NCI-H510A treated with DMSO at 0.1 percent for 48 hours (cell line): ENCODE measurements at places on chromosomes 1 and 21.
A peak's percentile ranks its signal among the peaks of the same experiment; 100 is the strongest.

- DNase-seq: peak; percentile 87
Observed at GRCh38 chr1:111990878-111991718, 1.6 kb upstream of the KCND3 start.

DNA sequence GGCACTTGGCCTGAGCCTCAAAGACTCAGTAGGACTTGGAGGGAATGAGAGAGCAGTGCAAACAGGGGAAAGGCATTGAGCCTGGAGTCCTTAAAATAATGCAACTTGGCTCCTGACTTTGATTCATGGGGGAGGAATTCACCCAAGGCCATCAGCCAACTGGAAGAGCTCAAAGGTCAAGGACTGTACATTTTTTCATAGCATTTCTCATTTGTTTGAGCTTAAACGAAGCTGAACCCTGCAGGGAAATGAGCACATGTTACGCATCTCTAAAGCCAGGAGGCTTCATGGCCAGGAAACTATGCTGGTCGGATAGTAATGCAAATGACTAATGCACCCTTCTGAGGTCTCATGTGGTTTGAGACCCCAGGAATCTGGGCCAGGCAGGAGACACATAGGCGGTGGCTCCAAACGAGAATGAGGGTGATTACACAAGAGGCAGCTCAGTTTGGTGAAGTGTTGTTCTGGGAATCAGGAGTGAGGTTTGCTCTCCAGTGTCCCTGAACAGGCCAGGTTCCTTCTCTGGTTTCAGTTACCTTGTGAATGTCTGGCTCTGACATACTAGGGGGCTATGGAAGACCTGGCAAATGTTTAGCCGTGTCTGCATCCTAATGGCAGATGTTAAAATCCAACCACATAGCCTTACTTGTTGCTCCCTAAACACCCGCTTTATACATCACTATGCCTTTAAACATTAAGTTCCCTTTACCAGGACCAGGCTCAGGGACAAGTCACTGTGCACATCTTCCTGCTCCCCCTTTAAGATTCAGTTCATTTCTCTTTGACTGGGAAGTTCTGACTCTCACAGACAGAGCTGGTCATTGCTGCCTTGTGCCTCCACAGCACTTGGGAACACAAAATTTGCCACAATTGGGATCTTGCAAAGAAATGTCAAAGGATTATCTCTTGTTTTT lies 503.9 kb upstream of the USP24 start:
- no peak for DNase-seq

GRCh38 chr1:3060127-3060526 lies 8.9 kb upstream of the PRDM16 start:
- DNase-seq: no peak

DNA sequence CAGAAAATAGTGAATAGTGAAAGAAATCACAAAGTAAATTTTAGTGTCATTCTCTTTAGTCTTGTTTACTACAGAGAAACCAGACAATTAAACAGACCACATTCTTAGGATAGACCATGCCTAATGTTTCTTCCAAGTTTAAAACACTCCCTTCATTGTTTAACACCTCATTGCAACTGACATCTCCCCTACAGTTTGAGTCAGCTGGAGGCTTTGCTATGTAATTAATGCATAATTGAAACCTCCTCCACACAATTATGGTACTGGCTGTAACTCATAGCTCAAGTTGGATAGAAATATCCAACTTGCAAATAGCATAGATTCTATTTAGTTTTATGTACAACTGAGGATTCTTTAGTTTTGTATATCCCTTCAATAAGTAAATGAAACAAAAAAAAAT lies 35.2 kb upstream of the B3GALT2 start:
- DNase-seq: no peak

DNA sequence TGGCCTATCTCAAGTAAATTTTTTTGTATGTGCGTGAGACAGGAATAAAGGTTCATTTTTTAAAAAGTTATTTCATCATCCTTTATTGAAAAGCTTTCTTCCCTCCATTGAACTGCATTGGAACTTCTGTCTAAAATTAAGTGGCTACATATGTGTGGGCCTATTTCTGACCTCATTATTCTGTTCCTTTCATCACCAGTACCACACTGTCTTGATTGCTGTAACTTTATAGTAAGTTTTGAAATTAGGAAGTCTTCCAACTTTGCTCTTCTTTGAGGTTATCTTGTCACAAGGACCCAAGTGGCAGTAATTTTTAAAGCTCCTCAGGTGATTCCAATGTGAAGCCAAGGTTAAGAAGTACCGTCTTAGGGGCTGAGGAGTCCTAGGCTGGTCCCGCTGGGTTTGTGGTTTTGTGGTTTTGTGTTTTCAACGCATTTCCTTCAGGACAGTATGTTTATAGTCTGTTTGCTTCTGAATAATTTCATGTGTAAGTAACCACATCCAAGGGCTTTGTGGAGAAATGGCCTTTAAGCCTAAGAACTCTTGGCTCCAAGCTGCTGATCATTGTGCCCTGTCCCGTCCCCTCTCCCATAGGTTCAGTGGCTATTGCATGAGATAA lies 12.4 kb upstream of the SCAF4 start:
- no peak for DNase-seq
